ENCODE measurements at places on chromosomes 2 and 18.

GRCh38 chr2:21024722-21025389 is 19.0 kb downstream of the APOB start:
- DNase-seq = no peak

DNA sequence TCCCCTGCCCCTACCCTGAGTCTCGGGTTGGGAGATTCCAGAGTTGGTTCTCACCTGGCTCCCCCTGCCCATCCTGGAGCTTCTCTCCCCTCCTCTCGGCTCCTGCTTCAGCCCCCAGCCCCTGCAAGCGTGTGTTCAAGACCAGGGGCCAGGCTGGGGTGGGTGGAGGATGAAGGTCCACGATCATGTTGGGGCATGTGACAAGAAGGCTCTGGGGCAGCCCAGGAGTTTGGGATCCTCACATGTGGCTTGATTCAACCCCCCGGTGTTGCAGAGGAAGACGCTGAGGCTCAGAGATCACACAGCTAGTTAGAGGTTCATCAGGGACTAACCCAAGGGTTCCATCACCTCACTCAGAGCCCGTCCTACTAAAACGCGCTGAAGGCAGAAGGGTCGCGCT is 14.2 kb upstream of the TUBB6 start:
- DNase-seq = no peak

- DNase-seq = no peak
These were observed 484.0 kb upstream of the ID2 start for GRCh38 chr2:8197825-8198224.

GRCh38 chr2:118611691-118612090 is 235.8 kb downstream of the EN1 start:
- DNase-seq = no peak

GRCh38 chr2:202038471-202039277 is 5.0 kb downstream of the FZD7 start:
- no peak for DNase-seq

GRCh38 chr2:143152219-143152618 is 23.0 kb downstream of the ARHGAP15 start:
- no peak for DNase-seq

DNA sequence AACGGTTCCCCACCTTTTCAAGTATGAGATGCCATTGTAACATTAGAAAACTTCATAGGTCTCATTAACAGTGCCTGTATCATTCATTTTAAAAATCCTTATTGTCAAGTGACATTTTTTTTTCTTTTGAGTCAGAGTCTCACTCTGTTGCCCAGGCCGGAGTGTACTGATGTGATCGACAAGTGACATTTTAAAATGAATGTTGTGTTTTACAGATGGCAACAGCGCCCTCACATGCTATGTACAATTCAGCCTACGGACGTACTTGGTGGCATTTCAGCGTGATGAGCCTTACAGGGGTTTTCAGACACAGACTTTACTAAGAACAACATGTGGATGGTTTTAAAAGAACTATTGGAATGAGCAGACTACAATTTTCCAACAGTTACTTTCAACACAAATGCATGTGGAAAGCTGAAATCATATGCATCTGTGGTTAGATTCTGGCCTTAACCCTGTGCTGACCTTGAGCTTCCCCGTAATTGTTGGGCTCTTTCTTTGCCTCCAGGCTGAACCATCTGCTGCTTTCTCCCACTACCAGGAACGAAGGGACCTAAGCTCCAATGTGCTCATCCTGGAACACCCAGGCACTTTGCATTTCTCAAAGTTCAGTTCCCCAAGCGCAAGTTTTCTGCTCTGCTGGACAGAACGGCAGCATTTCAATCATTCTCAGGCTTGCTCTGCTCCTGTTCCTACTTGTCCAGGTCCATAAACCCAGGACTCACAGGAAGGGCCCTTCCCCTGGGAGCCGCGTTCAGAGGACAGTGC is 119.9 kb upstream of the NDUFV2 start:
- peak; percentile 10 for DNase-seq
